ENCODE measurements at places on chromosomes 4 and X.

GRCh38 chrX:105189093-105189492, 31.4 kb downstream of the TEX13A start:
- no peak for DNase-seq

DNA sequence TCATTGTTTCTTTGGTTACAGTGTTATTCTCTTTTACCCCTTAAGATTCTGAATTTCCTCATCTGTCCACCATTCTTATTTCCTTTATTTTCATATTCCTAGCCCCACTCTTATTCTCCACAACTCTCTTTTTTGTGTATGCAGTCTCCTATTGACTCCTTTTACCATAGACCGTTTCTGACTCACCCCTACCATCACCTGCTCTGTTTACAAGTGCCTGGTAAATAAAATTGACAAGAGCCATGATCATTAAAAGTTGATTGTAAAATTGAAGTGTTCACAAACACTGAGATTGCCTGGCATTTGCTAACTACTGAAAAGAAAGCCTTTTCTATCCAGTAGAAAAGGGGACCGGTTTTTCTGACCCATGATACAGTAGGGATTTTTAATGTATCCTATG, 54.4 kb downstream of the MRPL1 start:
- DNase-seq: no peak

DNA sequence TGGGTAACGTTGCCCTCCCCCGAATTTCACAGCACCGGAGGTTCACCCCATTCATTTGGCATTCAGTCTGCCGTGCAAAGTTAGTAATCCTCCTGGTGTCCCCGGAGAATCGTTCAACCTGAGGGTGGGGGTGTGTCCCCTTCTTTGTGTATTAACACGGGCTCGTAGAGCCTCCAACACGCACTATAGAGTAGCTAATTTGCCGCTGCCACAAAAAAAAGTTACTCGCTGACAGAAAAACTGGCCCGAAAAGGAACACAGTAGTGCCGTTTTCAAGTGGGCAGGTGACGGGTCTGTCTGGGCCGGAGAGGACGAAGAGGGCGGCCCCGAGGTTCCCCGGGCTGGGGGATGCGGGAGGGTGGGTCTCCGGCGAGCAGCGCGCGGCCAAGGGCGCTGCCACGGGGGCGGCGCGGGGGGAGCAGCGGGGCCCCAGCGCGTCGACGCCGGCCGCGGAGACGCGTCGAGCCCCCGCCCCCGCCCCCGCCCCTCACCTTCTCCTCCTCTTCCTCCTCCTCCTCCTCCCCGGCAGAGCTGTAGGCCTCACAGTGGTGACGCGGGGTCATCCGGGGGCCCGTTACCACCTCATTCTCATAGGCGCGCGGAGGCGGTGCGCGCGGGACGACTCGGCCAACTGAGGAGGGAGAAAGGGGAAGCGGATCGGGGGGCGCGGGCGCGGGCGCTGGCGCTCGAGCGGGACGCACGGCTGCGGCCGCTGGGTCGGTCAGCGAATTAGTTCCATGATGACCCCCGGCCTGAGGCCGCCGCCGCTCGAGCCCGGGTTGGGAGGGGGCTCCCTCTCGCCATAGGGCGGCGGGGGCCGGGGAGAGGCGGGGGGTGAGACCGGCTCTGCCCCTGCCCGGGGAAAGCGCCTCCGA, 571 bp downstream of the CCNI start:
- DNase-seq: peak; percentile 51

GRCh38 chrX:102964940-102965339, 27.9 kb downstream of the RAB40AL start:
- no peak for DNase-seq

DNA sequence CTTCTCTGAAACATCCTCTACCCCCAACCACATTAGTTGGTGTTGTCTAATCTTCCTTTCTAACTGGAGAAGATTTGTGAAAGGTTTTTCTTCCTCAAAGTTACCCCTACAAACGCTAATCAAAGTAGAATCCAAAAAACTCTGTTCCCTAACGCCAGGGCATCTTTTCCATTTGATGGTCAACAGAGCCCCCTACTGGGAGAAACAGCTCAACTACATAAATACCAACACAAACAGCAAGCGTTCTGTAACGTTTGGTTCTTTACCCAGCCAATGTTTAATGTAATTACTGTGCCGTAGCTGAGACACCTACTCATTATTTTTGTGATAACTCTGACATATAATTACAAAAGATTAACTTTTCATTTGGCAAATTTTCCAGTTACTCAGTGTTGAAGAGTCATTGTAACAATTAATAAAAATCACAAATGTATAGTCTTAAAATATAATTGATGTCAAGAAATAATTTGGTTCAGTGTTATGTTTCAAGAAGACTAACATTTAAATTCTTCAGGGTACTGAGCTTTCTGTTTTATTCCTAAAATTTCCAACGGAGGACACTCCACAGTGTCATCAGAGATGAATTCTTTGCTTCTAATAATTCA, 94.9 kb upstream of the TBC1D9 start:
- DNase-seq: no peak

GRCh38 chrX:37820646-37821045, 26.7 kb downstream of the DYNLT3 start:
- DNase-seq: no peak

DNA sequence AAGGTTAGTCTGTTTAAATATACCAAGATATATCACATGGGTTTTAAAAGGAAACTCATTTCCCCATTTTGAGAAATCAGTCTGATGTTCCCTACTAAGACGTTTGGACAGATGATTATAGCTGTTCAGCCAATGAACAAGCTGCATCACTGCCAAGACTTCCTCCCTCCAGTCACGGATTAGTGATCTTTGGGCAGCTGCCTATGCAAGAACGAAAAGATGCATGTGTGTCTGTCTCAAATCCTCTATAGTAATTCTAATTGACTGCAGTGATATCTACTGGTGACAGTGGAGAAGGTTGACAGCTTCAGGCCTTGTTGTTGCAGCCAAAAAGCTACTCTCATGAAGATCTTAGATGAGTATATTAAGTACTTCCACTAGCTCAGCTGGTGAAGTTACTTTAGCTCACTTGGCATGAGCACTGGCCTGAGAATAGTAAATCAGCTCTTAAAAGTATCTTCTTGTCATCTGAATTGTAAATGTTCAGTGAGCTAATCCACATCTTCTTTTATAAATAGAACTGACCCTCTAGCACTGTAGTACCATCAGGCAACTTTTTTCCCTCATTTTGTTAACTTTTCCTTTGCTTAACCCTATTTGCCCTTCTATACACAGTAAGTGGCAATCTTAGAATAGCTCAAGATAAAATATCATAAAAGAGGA, 134.5 kb upstream of the PCDH10 start:
- DNase-seq: no peak
